ENCODE measurements at places on chromosomes 7 and 10.

- DNase-seq, result no peak
Observed at GRCh38 chr7:1403638-1404459, 55.4 kb downstream of the MICALL2 start.

DNA sequence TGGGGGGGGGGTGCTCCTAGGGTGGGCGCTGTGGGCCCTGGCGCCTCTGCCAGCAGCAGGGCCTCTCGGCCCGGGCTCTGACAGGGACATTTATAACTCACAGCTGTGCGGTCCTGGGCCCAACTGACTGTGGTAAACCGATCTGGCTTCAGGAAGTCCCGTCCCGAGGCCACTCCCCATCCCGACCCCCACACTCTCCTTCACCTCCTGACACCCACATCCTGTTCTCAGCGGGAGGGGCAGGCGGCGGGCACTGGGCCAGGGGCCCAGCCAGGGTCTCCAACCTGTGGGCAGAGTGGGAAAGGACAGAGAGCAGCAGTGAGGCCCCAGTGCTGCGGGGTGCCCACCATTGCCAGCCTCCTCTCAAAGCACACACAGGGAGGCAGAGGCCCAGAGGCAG, 69.1 kb downstream of the ZMIZ1 start:
- DNase-seq, result peak; percentile 40

DNA sequence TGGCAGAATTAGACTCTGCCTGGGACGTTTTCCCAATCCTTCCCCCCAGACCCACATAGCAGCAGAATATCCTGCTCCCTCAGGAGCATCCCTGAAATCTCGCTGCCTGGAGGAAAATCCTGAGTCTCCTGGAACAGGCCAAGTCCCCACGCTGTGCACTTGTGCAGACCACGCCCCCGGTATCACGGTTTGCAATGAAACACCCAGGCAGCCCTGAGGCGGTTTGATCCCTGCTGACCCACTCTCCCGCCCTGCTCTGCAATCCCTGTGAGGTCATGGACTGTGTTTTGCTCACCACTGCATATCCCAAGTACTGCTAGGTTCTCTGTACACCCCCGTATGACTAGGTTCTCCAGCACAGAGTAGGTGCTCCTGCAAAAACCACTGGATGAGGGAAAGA, 411.8 kb upstream of the MGMT start:
- no peak for DNase-seq

- DNase-seq, result no peak
Observed at GRCh38 chr7:114083166-114084001, 164.6 kb upstream of the PPP1R3A start.

- DNase-seq, result no peak
Observed at GRCh38 chr7:39507866-39508551, 58.2 kb upstream of the YAE1 start.
